ENCODE measurements at places on chromosomes 6 and 20.

DNA sequence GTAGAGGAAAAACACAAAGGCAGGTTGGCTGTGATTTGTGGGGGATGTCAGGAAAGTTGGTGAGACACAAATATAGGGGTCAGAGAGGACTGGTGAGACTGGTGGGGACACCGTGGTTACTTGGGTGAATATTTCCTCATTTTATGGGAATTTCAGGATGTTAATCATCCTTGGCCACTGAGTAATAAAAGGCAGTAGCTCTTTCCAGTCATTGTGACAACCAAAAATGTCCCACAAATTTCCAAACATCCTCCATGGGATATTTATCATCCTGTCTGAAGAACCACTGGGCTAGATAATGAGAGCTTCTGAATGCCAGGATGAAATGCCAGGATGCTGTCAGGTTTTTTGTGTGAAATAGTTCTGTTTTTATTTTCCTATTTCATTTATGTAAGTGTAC lies 374.1 kb downstream of the CD109 start:
- no peak for DNase-seq

- DNase-seq: no peak
Observed at GRCh38 chr20:46334303-46334904, 26.1 kb upstream of the CDH22 start.

DNA sequence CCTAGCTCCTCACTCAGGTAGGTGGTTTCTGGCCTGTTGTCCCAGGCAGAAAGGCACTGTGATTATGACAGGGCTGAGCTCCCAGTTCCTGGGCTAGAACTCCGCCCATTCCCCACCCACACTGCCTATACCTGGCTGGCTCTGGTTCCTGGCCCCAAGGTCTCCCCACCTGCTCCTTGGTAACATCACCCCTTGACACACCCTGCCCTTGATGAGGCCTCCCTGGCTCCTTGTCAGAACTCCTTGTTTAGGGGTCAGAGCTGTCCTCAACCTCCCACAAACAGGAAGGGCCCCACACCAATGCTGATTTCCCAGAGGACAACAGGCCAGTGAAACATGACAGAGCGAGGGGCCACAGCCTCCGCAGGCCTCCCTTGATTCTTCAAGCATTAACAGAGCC lies 15.5 kb upstream of the MYMX start:
- no peak for DNase-seq

- no peak for DNase-seq
Observed at GRCh38 chr20:64100946-64101688, 6.2 kb downstream of the NPBWR2 start.
